ENCODE measurements at places on chromosomes 4 and X.

DNA sequence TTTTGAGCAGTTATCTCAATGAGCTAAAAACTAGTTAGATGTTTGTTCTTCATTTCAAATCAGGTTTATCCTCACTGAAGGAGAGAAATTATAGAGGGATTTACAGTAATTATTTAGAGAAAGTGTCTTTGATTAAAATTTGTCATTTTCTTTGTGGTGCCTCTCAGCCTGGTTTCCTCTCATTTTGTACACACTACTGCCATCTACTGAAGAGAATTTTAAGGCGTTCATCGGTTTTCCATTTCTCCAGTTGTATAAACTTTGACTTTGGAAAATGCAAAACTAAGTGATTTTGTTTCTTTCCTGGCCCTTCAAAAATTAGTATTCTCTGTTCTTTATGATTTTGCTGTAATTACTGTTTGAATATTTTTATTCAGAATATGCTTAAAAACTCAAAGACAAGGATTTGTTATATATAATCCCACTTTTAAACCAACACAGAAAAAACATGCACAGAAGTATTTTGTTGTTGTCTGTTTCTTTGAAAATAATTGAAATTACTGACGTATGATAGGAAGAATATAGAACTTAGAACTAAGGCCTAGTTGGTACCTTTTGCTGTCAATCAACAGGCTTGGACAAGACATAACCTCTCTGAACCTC lies 34.4 kb upstream of the ANXA3 start:
- no peak for DNase-seq

DNA sequence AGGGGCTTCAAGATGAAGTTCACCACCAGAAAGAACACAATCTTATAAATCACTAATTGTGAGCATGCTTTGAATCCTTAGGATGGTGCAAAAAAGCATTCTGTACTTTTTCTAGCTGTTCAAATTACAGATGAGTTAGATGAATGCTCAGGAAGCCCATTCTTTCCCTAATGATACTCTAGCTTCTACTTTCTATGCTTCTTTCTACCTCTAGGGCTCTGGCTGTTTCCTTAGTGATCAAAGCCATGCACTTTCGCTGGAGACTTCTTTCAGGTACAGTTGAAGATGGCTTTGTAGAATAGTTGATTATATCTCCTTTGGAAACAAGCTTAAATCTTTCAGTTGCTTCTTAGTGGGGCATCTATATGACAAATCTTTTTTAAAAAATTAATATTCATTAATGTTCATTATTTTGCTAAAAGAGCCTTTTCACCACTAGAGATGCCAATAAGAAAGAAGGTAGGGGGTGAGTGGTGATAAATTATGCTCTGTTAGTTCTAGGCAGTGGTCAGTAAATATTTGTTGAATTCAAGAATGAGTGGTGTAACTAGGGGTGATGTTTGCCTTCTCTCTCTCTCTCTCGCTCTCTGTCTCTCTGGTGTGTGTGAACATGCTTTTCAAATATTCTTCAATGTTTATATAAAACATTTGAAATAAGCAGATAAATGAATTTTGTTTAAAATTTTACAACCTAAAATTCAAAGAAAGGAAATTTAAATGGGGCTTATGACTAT lies 169.4 kb downstream of the GLUD2 start:
- no peak for DNase-seq

DNA sequence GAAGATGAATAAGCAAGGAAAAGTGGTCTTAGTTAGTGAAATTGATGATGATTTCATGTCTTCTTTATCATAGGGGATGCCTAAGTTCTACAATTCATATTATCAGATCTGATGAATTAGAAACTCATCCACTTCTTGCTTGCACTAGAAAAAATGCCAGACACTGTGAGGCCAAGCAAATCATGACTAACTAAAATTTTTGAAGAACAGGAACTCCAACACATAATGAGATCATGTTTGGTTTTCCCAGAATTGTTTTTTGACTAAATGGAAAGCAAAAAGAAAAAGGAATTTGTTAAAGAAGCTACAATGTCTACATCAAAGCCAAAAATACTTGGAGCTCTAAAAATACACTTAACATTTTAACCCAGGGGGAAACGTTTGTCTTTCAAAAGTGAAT lies 120.4 kb downstream of the ARSF start:
- DNase-seq, result no peak

DNA sequence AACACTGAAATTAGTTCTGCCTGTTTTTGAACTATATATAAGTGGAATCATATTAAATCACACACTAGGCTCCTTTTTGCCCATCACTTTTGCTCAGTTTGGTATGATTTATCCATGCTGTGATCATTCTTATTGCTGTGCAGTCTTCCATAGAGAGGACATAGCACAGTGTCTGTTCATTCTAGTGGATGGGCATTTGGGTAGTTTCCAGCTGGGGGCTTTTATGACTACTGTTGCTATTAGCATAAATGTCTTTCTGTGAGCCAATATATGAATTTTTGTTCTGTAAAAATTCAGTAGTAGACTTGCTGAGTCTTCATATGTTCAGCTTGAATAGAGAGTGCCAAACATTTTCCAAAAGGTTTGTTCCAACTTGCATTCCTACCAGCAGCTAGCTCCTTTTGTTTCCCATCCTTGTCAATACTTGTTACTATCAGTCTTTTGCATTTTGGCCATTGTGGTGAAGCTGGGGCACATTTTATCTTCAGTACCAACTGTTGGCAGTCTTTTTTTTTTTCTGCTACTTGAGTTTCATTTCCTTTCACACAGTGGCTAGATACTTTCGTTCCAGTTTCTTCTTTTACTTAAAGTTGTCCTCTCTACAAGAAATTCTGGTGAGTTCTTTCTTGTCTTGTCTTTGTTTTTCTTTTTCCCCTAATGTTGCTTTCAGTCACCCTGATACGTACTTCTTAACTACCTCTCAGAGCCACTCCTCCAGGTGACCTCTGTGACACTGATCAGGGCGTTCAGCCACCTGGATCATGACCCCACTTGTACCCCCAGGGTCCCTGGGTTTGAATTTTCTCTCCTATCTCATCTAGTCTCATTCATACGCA lies 87.0 kb downstream of the ANXA3 start:
- DNase-seq, result no peak

- DNase-seq, result no peak
Measured at GRCh38 chr4:95439071-95439470, 109.7 kb downstream of the UNC5C start.

- no peak for DNase-seq
Measured at GRCh38 chrX:132561483-132561882, 72.6 kb upstream of the MBNL3 start.

DNA sequence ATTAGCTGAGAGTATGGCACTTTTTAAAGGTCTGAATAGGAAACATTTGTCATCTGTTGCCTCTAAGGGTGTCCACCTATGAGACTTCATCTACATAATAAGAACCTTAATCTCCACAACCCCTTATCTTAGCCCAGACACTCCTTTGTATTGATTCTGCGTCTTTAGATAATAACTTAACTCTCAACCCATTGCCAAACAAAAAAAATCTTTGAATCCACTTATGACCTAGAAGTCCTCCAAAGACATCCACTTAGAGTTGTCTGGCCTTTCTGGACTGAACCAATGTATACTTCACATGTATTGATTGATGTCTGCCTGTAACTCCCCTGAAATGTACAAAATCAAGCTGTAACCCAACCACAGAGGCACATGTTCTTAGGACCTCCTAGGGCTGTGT lies 66.0 kb upstream of the CHRNA9 start:
- no peak for DNase-seq
